ENCODE measurements at places on chromosomes 5 and 9.

DNA sequence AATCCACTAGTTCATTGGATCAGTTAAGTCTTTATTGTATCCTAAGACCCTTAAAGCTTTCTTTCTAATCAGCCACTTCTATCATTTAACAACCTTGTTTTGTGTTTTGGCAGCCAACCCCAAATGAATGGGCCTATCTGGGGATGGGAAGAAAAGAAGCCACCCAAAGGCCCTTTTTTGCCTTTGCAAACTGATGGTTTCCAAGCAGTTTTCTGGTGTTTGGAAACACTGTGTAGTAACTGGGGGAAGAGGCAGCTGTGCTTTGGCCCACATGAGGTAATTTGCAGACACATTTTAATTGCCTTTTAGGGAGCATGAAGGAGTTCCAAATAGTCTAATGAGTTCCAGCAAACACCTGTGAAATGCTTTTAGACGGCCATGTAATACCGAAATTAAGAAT, 1751.3 kb upstream of the WWC1 start:
- DNase-seq = no peak

DNA sequence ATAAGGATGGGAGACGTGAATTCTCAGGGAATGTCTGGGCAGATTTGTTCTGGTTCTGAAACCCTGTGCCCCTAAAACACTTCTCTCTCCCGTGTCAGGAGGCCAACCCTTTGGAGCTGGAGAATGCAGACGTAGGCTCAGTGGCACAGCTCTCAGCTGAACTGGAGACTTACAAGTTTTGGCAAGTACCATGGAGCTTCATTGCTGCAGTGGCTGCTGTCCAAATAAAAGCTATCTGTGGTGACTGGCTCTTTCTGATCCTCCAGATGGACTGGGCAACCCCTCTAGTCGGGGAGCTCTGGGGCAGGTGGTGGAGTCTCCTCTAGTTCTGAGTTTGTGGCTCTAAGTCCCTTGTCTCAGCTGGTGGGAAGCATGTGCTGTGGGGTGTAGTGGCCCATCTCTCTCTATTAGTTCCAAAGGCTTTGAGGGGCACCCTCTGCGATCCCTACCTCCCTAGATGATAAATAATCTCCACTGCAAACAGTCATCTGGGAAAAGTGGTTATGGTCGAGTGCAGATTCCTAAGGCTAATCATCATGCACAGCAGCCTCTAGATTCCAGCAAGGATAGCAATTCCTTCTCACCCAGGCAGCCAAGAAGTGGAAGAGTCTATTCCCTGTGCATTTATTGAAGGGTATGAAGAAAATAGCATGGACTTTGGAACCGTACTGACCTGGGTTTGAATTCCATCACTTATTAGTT, 204.2 kb upstream of the KLF4 start:
- DNase-seq = no peak

GRCh38 chr5:38182991-38183390, 75.4 kb upstream of the EGFLAM start:
- DNase-seq = no peak

DNA sequence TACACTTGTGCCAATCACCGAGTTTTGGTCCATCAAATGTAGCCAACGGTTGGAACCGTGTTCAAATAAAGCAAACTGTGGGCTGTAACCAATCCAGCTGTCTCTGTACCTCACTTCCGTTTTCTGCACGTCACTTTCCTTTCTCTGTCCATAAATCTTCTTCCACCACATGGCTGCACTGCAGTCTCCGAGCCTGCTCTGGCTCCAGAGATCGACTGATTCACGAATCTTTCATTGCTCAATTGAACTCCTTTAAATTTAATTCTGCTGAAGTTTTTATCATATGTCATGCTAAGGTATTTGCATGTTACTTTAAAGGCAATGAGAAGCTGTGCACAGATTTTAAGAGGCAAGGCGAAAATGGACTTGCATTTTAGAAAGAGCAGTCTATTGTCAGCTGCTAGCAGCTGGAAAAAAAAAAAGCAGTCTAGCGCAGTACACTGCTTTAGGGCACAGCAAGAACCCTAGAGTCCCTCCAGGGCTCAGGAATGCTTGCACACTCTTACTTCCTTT, 13.2 kb downstream of the TTC39B start:
- DNase-seq = no peak

DNA sequence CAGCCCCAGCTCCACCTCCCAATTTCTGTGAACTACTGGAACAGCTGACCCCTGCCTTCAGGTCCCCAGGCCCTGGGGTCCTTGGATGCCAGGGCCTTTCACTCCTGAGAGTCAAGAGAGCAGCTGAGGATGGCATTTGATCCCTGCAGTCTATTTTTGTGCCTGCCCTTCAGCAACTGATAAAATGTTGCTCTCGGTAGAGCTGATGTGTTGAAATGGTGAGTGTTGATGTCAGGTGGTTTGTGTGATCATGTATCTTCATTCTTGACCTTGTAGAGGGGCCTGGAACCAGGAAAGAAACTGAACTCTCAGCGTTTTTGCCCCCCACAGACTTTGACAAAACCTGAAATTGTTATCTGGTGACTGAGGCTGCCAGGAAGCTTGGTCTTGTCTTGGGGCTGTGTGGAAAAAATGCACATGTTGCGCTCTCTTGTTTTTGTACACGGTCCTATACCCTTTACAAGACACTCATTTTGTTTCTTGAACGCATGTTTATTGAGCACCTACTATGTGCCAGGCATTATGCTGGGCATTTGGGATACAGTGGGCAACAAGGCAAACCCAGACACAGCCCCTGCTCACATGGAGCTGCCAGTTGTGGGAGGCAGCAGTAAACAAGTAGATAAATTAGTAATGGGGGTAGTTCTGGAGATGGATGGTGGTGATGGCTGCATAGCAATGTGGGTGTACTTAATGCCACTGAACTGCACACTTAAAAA, 78.3 kb downstream of the PPARGC1B start:
- no peak for DNase-seq

DNA sequence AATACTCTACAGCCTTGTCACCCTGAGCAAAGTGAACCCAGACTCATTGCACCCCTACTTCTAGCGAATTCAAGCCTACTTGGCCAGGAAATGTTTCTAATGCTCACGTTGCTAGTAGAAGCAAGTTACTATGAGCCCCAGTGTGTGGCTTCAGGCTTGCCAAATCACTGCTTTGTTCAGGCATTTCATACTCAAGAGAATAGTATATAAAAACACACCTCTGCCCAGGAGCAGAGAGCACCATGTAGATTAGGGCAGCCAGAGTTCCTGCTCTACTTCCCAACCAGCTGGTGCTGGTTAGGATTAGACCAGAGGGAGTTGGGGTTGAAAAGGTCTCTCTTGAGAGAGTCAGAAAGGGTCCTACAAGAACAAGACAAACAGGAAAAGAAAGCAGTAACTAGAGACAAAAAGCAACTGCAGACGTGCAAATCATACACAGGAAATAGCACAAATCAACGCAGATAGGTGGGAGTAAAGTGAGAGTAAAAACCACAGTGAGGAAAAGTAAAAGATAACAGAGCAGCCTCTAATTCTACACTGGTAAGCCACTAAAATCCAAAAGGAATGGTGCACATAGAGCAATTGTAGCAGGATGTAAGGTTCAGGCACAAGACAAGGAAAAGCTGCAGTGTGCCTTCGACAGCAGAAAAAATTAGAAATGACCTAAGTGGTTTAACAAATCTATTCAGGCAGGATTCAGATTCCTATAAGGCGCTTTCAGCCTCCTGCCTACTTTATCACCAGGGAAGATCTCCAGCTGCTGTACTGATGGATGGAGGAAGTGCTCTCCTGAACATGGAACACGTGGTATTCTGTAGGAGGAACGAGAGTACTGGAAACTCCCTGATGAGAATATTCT, 49.6 kb upstream of the KIF2A start:
- DNase-seq = no peak

GRCh38 chr9:73173557-73174329, 22.1 kb downstream of the ANXA1 start:
- DNase-seq = no peak

GRCh38 chr5:68884883-68885282, 208.9 kb upstream of the SLC30A5 start:
- no peak for DNase-seq

- no peak for DNase-seq
Measured at GRCh38 chr5:150322202-150322601, 19.5 kb upstream of the ARSI start.

DNA sequence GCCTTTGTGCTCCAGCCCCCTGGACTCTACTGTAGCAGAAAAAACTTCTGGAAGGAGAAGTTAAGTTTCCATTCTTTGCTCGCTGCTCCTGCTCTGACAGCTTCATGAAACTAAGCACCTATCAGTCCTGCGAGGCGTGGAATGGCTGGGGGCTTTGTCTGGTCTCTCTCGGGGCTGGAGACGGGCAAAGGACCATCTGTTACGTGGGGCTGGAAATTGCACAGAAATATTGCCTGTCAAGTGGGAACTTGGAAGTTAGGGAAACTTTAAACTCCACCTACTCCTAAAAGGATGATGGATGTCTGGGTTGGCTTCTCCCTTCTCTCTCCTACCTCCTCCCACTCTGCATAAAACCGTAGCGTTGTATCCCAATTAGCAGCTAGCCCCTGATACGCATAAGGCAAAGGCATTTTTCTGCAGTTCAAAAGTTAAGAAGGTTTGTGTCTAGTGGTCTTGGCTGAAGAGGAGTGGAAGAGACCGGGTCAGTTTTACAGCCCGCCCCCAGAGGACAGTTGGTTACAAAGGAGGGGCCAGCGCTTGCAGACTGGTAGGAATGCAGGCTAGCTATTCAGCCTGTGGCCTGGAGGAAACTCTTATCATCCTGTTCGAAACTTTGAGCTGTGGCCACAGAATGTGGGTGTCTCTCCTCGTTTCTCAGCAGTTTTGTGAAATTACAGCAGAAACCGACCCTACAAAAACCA, 1.3 kb downstream of the FBXL7 start:
- no peak for DNase-seq

DNA sequence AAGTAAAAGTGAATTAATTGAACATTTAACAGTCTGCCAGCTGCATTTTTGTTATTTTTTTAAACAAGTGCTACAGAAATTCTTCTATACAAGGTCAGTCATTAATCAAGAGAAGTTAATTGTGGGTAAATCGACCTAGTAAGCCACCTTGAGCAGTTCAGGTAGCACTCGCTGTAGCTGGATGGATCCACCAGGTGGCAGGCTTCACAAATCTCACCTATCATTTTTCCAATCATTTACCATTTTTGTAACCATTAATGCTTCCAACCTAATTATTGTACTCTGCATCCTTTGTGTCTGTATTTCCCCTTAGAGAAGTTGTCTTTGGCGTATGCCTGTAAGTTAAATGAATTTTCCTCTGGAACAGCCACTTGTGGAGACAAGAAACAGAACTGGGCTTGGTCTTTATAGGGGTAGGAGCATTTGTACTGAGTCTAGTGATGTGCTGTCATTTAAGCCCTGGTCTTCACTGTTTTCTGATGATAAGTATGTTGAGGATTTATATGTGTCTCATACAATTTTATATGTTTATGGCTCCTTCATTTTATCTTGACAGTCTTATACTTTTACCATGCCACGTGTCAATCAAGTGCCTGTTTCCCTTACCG, 39.5 kb downstream of the CD180 start:
- DNase-seq = no peak

DNA sequence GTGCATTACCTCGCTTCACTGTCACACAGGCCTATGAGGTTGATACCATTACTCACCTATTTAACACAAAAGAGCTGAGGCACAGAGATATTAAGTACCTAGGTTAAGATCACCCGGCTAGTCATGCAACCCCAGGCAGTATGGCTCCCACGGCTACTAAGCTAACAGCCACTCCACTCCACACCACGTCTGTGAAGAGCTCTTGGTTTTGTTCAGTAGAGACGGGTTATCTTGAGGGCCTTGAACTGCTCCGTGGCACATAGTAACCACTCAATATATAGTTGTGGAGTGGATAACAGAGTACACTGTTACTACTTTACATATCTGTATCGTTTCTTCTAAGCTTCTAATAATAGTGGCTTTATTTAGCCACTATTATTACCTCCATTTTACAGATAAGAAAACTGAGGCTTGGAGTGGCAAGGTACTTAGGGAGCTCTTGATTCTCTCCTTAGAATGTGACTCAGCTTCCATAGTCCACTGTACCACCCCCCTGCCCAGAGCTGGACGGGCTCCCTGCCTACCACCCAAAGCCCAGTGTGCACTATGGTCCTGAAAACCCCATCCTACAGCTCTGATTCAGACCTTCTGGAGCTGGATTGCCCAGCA, 1.0 kb upstream of the CORO2A start:
- no peak for DNase-seq

GRCh38 chr5:31107091-31107518, 86.4 kb upstream of the CDH6 start:
- no peak for DNase-seq

DNA sequence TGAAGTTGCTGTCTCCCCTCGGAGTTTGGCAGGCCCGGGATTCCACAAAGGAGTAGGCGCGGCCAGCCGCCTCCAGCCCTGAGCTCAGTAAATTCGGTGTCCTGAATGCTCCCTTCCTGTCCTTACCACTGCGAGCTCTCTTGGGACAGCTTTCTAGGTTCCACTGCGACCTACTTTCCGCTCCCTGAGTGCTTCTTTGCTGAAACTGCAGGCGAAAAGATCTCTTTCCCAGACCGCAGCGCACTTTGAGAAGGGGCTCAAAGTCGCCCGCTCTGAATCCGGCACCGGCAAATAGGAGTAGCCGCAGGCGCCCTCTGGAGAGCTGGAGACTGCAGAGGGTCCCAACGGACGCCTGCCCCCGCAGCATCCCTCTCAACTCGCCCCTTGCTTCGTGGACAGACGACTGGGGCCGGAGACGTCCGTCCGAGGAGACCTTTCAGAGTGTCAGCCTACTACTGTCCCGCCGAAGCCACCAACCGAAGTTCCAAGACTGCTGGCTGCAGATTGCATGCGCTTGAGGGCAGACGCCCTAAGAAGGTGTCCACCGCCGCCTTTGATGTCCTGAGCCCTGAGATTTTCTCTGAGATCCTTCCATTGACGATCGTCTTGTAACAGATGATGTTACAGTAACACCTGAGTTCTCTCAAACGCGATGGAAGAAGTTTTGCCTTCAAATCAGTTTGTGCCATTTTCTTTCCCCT, 96.0 kb downstream of the ANXA2R start:
- no peak for DNase-seq

GRCh38 chr5:157271740-157272271, 5.9 kb downstream of the CYFIP2 start:
- DNase-seq = no peak

DNA sequence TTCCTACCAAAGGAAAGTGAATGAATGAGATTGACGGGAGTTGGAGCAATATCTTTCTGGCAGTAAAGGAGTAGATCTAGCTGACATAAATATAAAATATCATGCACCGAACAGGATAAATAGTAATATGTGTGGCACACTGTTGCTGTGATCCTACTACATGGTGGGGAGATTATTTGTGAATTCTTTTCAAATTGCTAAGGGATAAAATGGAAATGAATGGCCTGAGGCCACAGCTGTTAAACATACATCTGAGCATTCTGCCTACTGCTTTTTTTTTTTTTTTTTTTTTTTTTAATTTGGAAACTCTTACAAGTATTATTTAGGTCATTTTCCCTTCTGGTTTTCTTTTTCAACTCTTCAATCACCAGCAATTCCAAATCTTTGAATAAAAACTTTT, 66.8 kb downstream of the MEF2C start:
- no peak for DNase-seq

- no peak for DNase-seq
Measured at GRCh38 chr9:82128011-82128696, 139.6 kb downstream of the SPATA31D1 start.

GRCh38 chr5:102286476-102286875, 9.6 kb downstream of the SLCO4C1 start:
- DNase-seq = no peak

GRCh38 chr9:108546215-108546614, 309.6 kb downstream of the ACTL7B start:
- no peak for DNase-seq

GRCh38 chr5:21685522-21685921, 1167.6 kb downstream of the CDH12 start:
- no peak for DNase-seq

- no peak for DNase-seq
Measured at GRCh38 chr9:129237164-129237611, 59.1 kb upstream of the IER5L start.

All from GM04503 (cell line).